ENCODE measurements at places on chromosomes 4 and X.

- DNase-seq: no peak
Measured at GRCh38 chrX:86141786-86142185, 6.5 kb upstream of the DACH2 start.

- DNase-seq: no peak
Measured at GRCh38 chr4:150501009-150501727, 80.8 kb upstream of the MAB21L2 start.

DNA sequence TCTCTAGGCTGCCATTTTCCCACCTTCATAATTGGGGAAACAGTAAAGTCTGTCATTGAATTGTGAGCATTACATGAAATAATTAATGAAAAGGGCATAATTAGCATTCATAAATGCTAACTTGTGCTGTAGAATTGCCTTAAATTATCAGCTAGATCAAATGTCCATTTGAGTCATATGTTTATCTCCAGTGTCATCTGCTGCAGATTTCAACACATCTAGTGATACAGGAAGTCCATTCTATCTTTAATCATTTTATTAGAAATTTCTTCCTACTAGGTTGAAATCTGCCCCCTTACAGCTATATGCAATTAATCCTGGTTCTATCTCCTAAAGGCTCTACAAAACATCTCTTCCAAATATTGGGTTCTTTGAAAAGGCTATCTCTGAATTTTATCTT is 240.3 kb upstream of the GALNT7 start:
- no peak for DNase-seq

DNA sequence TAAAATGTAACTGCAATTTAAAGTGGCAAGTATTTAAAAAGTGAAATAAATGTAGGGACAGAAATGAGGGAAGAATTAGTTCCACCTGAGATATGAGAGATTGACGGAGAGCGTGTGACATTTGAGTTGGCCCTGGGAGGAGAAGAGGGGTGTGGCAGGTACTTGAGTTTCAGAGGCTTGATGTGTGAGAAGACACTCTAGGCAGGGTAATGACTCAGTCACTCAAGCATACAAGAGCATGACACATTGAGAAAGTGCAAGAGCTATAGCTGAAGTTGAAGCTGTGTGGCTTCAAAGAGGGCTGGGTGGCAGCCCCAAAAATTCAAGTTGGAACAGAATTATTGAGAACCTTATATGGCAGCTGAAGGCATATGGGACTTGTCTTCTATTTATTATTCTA is 420.5 kb downstream of the SLITRK2 start:
- no peak for DNase-seq

DNA sequence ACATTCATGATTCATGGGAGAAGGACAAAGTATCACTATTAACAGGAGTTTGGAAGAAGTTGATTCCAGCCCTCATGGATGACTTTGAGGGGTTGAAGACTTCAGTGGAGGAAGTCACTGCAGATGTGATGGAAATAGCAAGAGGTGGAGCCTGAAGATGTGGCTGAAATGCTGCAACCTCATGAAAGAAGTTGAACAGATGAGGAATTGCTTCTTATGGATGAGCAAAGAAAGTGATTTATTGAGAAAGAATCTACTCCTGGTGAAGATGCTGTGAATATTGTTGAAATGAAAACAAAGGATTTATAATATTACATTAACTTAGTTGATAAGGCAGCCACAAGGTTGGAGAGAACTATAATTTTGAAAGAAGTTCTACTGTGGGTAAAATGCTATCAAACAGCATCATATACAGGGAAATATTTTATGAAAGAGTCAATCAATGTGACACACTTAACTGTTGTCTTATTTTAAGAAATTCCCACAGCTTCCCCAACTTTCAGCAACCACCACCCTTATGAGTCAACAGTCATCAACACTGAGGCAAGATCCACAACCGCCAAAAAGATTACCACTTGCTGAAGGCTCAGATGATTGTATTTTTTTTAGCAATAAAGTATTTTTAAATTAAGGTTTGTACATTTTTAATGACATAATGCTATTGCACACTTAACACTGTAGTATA is 302.6 kb downstream of the CBLL2 start:
- DNase-seq: no peak

DNA sequence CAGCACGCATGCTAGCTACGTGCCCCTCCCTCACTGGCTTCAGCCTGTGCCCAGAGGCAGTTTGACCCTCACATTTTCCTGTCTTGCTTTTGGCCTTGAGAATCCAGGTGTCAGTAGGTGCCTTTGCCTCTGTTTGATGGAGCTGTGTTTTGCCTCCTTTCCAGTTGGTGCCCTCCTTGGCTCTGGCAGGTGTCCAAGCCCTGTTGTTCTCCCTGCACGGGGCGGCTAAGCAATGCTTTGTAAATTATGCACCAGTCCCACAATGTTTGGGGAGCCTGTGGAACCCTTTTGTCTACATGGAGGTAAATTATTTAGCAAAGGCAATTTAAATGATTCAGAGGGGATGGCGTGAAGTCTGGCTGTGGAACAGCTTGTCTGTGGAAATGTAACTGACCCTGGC is 202.9 kb upstream of the BOD1L1 start:
- DNase-seq: no peak

DNA sequence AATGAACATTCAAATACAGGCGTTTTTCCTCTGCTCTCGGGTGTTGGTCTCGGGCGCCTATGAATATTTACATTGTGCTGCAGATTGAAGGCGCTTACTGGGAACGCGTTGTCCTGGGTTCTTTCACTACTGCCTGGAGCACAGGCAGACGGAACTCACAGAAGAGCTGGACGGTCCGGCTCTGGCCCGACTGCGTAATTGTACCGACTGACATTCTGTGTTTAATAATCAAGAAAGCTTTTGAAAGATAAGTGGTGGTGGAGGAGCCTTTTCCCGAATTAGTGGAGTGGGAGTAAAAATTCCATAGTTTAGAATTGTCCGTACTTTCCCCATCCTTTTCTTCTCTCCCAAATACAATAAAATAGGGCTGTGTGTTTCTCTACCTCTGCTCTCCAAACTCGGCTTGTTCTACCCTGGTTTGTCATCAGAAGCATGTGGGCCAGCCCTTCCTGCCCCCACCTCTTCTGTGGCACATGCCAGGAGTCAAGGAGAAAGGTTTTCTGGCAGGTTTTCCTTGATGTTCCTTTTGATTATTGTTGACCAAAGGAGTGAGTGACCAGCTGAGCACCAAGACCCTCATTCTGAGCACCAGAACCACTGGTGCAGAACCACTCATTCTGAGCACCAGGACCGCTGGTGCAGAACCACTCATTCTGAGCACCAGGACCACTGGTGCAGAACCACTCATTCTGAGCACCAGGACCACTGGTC is 2.3 kb downstream of the FHDC1 start:
- DNase-seq: no peak

DNA sequence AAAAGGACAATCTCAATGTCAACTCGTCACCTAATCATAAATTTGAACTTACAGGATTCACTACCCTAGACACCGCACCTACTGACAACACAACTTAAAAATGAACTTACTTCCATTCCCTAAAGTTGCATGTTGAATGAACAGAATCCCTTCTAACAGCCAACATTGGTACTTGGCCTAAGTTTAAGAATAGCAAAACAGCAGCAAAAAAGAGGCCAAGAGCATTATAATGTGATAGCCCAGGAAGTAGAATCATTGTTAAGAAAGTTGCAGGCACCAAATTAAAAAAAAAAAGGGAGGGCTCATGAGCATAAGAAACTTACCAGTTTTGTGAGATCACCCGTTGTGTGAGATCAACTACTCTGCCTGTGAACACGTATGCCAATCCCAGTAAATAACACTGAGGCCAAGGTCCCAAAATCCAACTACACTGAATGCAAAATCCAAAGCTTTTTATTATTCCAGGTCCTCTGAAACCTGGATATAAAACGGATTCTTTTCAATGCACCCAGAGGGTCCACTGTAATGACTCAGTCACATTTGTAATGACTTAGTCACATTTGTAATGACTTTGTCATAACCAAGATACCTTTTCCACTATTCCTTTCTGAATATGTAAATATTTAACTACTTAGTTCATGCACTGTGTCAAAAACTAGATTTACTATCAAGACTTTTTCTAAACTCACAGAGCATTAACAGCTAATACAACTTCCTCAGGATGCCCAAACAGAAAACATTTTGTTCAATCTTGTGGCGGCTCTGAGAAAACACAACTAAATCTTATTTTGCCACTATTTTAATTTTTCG is 6.8 kb downstream of the HNRNPDL start:
- no peak for DNase-seq

GRCh38 chrX:67731061-67731460 is 187.2 kb downstream of the AR start:
- DNase-seq: no peak

GRCh38 chr4:5459236-5459635 is 249.1 kb downstream of the EVC2 start:
- no peak for DNase-seq

- no peak for DNase-seq
Measured at GRCh38 chr4:82623121-82623683, 61.4 kb upstream of the TMEM150C start.

DNA sequence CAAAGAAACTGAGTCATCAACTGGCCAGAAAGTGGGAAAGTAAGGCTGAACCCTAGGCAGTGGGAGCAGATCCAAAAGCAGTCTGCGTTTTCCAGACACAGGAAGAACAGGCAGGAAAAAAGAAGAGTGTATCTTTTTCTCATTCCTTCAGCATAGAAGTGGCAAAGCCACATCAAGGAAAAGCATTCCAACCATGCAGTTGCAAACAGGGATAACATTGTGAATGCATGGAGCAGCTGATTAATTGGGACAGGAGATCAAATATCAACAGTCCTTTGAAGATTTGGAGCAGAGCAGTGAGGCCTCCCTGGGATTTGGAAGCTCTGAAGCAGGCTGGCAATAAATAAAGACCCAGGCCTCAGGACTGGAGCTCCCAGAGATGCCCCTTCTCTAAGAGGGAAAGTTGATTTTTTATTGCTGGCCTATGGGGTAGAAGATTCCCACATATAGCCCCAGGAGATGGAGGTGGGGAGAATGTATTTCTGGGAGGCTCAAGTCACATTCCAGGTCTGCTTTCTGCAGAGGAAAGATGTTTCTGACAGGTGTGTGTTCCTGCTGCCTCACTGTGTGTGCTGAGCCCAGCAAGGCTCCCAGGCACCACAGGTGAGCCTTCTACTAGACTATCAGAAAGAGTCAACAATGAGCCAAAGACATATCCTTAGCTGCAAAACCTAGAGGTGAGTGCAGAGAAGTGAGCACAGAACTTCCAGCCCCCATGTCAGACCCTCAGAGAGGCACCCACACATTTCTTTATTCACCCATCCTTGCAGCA is 222.5 kb downstream of the RAB28 start:
- no peak for DNase-seq

DNA sequence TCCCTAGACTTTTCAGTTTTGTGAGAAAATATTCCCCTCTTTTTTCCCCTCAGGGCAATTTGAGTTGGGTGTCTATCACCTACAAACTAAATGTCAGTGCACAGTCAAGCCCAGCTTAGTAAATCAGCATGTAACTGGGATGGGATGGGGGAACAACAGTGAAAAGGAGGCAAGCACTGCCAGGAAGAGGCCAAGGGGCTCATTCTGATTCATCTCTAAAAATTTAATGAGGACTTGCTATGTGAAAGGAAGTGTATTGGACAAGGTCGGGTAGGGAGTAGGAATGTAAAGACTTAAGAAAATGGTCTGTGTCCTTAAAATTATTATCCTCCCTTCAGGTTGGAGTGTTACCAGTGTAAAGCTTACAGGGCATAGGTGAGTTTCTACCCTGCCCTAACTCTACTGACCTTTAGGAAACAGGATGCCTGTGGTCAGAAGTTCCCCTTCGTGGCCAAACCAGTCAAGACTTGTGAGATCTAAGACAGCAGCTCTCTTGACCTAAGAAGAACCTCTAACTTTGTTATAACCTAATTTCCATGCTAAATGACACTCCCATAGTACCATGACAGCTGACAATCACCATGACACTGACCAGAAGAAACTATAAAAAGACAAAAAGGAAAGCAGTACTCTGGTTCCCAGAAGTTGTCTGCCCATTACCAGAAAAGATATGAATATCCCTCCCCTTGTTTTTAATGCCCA is 194.4 kb upstream of the LDB2 start:
- no peak for DNase-seq

DNA sequence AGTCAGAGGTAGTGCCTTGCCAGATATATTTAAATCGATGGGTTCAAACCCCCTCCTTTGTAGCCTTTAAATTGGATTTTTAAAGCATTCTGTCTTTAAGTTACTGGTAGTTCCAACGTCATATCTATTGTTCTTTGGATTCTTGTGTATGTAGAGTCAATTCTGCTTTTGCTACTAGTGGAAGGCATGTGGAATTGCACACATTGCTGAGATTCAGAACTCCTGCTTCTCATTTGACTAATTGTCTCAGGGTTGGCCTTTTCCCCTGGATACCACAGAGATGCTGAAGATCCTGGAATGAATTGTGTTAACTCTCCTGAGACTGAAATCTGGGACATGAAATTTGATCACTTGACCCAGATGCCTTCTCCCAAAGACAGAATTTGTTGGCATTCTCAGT is 328.3 kb upstream of the RPS6KA3 start:
- no peak for DNase-seq

- DNase-seq: no peak
Measured at GRCh38 chr4:109499513-109499912, 60.5 kb upstream of the MCUB start.

- no peak for DNase-seq
Measured at GRCh38 chr4:182560358-182560757, 317.2 kb downstream of the TENM3 start.

GRCh38 chrX:53660004-53660403 is 26.5 kb downstream of the HUWE1 start:
- no peak for DNase-seq

DNA sequence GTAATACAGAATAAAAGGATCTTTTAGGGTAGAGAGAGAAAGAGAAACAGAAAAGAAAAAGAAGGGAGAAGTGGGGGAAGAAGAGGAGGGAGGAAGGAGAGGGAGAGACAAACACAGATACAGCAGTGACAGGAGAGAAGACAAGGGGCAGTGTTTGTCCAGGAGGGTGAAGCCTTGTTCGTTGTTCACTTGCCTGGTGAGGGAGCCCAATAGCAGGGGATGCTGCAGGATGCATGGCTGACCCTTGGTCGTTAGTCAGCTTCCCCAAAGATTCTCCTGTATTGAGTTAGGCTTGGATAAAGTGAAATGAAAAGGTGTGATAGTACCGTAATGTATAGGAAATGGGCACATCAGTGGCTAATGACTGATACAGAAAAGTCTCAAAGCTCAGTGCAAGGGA is 403.7 kb downstream of the IL15 start:
- DNase-seq: no peak

GRCh38 chrX:145687146-145687545 is 130.5 kb upstream of the SLITRK2 start:
- DNase-seq: no peak

GRCh38 chr4:65999518-65999871 is 329.2 kb upstream of the EPHA5 start:
- no peak for DNase-seq

- DNase-seq: no peak
Measured at GRCh38 chrX:101287402-101287801, 3.7 kb downstream of the TAF7L start.

DNA sequence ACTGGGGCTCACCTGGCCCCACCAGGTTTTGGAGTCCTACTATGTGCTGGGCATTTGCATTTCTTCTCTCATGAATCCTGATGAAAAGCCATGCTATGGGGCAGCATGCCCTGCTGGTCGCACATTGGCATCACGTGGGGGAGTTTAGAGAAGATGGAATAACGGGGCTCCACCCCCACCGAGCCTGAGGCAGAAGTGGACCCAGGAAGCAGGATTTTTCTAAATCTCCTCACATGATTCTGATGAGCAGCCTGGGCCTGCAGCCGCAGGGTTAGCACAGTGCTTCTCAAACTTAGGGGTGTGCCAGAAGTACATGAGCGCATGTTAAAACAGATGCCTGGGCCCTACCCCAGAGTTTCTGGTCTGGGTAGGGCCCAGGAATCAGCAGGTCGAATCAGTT is 4.6 kb upstream of the SORCS2 start:
- no peak for DNase-seq
